ENCODE measurements at places on chromosomes 2 and 18.

DNA sequence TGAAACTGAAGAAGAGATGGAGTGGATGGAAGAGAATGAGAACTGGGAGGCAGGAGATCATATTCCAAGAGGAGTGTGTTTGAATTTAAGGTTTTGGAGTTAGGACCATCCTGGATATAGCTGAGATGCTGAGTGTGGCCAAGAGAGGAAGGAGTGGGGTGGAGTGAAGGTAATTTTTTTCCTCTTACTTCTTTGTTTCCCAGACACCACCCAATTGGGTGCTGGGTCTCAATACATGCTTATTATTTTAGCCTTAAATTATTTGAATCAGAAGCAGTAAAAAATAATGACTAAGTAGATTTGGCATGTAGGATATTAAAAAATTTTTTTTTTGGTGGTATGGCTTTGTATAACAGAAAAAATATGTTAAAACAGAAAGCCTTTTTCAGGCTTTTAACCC, 39.3 kb downstream of the PMAIP1 start:
- DNase-seq: no peak

- no peak for DNase-seq
These were observed 199.8 kb downstream of the MYT1L start for GRCh38 chr2:2131075-2131789.

DNA sequence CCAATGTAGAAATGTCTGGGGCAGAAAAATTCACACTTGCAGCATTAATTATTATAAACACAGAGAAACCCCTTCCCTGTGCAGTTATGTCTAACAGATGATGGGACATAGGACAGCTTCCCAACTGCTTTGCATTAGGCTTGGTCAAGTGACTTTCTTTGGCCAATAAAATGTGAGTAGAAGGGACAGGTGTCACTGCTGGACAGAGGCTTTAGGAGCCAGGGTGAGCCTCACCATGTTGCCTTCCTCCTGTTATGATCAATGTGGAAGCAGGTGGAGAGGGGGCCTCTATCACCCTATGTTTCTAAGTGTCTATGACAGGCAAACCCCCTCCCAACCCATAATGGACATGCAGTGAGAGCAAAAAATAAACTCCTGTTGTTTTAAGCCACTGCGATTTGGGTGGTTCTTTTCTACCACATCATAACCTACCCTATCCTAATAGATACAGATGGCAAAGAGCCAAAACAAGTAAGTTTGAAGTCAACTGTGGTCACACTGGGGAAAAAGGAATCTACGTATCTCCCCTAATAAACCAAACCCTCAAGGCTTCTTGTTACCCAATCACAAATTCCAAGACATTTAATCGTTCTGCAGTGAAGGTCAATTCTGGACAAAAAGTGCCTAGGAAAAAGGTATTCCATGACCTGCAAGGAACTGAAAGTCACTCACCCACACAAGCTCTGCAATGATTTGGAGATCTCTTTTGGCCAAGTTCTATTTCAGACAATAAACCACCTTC, 28.6 kb upstream of the POU3F3 start:
- DNase-seq: no peak

- no peak for DNase-seq
These were observed 25.8 kb downstream of the LDAH start for GRCh38 chr2:20797096-20797495.

DNA sequence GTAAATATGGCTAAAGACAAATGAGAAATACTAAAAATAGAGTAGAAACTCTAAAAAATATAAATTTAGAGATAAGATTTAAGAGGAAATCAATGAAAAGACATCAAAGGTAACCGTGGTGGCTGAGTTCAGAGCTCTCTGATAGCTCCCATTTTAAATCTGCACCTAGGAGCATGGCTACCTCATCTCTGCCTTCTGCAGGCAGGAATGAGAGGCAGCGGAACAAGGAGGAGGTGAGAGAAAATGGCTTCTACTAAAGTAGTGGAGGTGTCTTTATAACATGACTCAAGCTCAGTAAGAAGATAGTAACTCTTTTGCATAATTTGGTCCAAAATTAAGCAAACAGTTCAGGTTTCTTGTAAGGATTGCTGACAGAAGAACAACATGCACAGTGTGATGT, 758.7 kb upstream of the FSHR start:
- DNase-seq: no peak

GRCh38 chr2:68100189-68100588, 37.4 kb upstream of the C1D start:
- DNase-seq: no peak

GRCh38 chr2:29841386-29842004, 79.9 kb downstream of the ALK start:
- peak; percentile 30 for DNase-seq

GRCh38 chr2:230330725-230331124, 3.7 kb downstream of the SP140L start:
- no peak for DNase-seq

- DNase-seq: no peak
These were observed 36.7 kb upstream of the CDC42EP3 start for GRCh38 chr2:37708146-37708545.

DNA sequence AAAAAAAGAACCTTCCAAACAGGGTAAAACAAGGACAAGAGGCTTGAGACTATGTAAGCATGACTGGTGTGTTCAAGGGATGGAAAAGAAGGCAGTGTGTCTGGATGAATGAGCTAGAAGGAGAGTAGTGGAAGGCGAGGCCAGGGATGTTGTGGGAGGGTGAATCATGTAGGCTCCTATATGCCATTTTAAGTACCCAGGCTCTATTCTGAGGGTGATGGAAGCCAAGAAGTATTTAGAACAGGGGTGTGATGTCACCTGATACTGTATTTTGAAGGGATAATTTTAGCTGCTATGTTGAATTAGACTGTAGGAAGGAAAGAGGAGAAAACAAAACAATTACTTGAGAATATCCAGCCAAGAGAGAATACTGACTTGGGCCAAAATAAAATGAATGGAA, 524.7 kb upstream of the CRIM1 start:
- DNase-seq: no peak

- DNase-seq: no peak
These were observed 61.8 kb upstream of the CDC42EP3 start for GRCh38 chr2:37733251-37733650.

GRCh38 chr2:112756207-112756606, 8.2 kb downstream of the CKAP2L start:
- no peak for DNase-seq

DNA sequence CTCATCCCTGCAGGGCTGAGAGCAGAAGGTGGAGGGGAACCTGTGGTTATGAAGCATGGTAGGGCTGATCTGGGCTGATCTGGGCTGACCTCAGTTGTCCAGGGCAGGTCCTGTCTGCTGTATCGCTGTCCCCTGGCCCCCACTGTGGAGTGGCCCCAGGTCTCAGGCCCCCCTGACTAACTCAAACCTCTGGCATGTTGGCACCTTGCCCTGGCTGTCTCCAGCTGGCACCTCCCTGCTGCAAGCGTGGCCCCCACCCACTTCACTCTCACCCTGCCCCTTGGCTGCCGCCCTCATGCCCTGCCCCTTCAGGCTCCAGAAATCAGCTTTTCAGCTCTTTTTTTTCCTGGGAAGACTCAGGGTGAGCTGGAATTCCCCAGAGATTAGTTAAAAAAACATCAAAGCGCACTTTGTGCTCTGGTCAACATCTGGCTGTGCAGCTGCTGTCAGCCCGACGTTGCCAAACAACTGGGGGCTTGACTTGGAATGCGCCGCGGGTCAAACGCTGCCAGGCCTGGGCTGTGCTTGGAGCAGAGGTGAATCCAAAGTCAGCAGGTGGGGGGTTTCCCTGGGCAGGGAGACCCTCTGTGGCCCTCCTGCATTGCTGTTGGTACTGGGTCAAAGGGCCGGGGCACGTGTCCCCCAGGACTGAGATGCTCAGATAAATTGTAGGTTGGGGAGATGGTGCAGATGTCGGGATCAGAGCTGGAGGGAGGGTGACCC, 173.8 kb upstream of the HDAC4 start:
- DNase-seq: no peak

DNA sequence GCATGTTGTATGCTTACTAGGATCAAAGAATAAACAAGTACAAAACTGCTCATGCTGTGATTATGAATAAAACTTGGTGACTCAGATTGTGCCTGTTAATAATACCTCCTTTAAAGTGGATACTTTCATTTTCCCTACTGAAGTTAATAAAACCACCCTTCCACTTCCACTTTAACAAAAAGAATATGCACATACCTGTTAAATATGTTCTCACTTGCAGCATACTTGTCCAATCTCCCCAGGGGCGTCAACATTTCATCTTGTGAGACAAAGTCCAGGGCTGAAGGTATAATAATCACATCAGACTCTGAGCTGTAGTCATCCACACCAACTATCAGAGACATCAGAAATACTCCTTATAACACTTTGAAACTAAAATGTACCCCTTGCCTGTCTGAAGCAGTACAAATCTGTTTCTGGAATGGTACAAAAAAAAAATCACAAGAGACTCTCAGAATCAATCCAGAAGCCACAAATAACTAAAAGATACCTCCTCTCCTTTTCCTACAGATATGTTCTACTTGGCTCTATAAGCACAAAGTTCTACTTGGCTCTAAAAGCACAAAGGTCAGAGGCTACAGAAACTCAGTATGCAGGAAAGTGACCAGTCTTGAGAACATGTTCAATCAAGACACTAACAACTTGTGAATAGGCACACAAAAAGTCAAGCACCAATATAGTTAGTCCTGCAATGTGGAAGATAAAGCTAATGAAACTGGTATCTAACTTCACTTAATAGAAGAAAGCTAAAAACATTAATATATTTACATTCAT, 19.3 kb downstream of the PPP4R1 start:
- no peak for DNase-seq

GRCh38 chr2:102544182-102544581, 71.2 kb downstream of the SLC9A4 start:
- peak; percentile 8 for DNase-seq

DNA sequence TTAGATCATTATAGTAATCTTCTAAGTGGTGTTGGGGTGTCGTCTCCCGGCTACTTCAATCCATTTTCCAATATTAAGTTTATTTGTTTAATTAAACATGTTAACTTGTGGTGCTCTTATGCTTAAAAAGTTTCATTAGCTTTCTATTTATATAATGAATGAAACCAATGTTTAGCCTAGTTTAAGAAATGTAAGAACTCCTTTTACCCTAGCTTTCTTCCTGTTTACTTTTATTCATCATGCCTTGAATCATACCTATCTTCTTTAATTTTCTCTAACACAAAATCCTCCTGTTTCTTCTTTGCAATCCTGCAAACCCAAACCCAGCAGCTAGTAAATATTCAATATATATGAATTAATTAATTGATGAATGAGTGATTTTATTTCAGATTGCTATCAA, 1276.7 kb upstream of the PIK3C3 start:
- no peak for DNase-seq
